ENCODE measurements at places on chromosomes 7 and 10. TPM values are rescaled to one million over a fixed set of nuclear protein-coding genes. Genes with fewer than 3 reads are reported as not detected.

SFRP5 gene
- 6.4 TPM for total RNA-seq

- DNase-seq, result no peak
Observed at GRCh38 chr7:74284781-74285259, 4.4 kb upstream of the CLIP2 start.

DNA sequence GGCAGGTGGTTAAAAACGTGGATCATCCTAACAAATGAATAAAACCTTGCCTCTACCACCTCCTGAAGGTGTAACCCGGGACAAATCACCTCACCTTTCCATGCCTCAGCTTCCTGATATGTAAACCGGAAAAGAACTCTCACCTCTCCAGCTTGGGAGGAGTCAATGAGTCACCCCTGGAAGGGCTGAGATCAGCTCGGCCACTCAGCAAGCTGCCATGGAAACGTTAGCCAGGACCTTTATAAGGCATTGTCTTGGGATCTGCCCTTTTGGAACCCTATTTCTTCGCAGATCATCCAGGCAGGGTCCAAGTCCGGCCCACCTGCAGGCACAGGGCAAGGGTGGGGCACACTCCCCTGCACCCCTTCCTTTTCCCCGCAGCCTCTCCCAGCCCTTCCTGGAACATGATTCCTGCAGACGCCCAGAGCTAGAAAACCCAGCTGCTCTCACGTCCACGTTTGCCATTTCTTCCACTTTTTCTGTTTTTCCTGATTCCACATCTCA is 81.6 kb upstream of the PFKP start:
- no peak for DNase-seq

GRCh38 chr10:26909753-26910152 is 49.0 kb upstream of the ABI1 start:
- no peak for DNase-seq

AZGP1 gene
- total RNA-seq, result 2,337 TPM

DNA sequence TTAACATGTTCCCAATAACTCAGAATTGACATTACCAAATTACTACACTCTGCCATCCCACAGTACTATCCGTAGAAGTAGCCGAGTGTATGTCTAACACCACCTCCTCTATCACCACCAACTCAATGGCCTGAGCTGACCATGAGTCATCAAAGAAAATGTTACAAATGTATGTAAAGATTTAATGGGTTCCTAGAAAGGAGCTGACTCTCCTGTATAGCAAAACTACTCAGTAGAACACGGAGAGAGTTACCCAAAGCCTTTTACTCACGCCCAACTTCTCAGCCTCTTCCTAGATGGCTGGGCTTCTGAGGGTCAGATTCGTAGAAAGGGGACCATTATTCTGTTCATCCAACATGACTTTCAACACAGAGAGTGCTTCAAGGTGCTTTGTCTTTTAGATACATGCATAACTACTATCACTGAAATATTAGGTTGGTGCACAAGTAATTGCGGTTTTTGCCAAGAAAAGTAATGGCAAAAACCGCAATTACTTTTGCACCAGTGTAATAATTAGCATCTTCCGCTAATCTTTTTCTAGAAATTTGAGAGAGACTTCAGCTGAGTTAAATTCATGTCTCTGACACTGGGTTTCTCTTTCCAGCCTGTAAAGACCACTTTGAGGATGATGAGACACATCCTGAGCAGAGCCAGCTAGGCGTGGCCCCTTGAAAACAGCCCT is 24.0 kb upstream of the NANOS1 start:
- DNase-seq, result no peak

DNA sequence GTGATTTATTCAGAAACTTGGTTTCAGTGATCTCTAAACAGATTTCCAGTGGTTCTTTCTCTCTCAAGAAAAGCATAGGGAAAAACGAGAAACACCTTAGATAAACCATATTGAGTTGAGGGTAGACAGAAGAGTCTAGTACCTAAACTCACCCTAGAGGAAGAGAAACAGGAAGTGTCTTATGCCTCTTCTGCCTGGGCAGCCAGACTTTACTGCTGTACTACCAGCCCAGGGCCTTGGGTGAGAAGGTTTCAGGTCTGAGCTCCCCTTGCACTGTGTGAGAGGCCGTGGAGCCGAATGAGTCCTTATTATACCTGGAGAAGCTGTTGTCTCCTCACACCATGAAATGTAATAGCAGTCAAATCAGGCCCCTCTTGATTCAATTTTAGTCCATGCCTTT is 18.2 kb downstream of the HIF1AN start:
- no peak for DNase-seq

LDB3 gene
- 0.20 TPM for total RNA-seq

CC2D2B gene
- total RNA-seq, result 0.10 TPM

GRCh38 chr10:21516242-21517131 is 9.0 kb downstream of the SKIDA1 start:
- peak; percentile 69 for DNase-seq

HGF gene
- 19.2 TPM for total RNA-seq

DNA sequence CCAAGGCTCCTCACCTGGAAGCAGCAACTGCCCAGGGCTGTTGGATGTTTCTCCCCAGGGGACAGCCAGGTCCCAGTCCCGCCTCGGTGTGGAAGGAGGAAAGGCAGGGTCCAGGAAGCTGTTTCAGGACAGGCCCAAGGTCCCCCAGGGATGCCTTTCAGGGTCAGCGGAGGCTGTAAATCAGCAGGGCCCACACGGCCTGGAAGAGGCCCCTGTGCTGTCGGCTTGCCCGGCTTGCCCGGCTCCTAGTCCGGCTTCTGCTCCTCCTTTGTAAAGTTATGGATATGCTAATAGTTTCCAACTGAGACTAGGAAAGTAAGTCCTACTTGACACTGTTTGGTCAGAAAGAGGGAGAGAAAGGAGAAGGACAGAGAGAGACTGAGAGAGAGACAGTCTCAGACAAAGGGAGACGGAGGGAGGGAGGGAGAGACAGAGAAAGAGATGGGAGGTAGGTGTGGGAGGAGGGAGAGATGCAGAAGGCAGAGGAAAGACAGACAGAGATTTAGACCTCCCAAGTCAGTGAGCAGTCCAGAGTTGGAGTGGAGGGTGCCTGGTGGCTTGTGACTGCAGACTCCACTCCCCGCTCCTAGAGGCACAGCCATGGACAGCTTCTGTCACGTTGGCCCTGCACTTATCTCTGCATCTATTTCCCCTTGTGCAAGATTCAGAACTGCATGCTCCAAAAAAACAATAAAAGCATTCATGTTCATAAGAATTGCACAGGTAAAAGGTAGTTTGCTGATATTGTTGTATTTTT is 10.5 kb downstream of the IKZF1 start:
- DNase-seq, result no peak

PDCD4 gene
- 30.3 TPM for total RNA-seq

ITGA8 gene
- total RNA-seq, result 0.20 TPM

- DNase-seq, result no peak
Observed at GRCh38 chr10:57262892-57263291, 901.8 kb upstream of the ZWINT start.

DNA sequence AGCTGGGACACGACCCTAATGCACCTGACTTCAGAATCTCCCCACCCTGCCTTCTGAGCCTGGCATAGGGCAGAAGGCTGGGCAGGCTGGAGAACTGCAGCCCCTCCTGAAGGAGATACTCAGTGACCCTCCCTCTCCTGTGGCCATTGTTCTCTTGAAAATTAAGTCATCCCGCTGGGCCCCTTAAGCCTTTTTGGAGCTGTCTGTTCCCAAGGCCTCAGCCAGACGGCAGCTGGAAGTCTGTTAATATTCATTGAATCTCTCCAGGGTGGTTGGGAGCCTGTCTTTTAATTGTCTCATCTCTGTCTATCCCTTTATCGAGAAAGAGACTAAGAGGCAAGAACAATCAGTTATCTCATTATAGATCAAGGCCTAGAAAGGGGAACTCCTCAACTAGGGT is 118.1 kb upstream of the PCBD1 start:
- DNase-seq, result no peak

- DNase-seq, result no peak
Observed at GRCh38 chr7:43516581-43517342, 66.1 kb upstream of the STK17A start.

FAS gene
- total RNA-seq, result 13.0 TPM

DNA sequence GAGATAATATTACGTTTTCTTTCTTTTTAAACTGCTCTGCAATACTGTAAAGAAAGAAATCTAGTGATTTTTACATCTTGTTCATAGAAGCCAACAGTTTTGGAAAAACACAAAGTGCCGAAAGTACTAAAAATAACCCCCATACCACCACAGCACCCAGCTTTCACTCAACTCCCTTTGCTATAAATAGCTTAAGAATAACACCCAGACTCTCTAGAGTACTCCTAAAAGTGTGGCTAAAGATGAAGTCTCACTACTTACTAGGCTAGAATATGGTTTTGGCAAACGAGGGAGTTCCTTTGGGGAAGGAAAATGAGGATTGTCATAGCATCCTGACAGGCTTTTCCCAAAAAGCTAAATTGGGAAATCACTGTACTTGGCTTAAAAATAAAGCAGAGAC is 151.8 kb upstream of the ANK3 start:
- no peak for DNase-seq

DNA sequence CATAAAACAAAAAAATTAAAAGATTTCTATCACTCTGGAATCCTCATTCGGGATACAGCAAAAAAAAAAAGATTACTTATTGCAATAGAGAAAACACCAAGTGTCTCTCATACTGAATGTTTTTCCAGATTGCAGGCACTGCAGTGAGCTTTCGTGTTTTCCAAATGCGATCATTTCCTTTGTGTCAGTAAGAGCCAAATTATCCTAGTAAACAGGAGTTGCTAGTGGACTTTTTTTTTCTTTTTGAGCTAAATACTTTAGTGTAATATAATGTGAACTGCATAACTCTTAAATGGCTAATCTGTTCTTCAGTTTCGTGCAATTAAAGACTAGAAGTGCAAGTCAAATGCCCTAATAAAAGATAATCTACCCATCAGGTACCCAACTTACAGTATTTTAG is 44.4 kb upstream of the TOMM7 start:
- DNase-seq, result no peak

DNA sequence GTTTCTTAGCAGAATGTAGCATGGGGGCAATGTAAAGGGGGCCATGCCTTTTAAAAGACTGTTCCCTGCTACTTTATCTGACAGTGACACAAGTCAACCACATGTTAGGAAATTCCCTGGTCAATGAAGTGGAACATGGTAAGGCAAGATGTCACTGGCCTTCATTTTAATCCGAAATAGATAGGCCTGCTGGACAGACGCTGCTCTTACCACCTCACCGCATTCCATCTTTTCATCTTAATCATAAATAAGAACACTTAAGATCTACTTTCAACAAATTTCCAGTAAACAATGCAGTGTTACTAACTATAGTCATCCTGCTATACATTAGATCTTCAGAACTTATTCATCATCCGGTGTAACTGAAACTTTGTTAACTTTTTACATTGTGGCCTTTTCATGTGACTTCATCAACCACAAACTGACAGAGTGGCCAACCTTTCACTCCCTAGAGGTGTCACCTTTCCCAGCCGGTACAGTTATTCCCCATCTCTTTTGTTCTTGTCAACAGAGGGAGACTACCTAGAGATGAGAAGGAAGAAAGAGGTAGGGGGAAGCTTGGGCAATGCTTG is 15.6 kb downstream of the ASB4 start:
- no peak for DNase-seq

DNA sequence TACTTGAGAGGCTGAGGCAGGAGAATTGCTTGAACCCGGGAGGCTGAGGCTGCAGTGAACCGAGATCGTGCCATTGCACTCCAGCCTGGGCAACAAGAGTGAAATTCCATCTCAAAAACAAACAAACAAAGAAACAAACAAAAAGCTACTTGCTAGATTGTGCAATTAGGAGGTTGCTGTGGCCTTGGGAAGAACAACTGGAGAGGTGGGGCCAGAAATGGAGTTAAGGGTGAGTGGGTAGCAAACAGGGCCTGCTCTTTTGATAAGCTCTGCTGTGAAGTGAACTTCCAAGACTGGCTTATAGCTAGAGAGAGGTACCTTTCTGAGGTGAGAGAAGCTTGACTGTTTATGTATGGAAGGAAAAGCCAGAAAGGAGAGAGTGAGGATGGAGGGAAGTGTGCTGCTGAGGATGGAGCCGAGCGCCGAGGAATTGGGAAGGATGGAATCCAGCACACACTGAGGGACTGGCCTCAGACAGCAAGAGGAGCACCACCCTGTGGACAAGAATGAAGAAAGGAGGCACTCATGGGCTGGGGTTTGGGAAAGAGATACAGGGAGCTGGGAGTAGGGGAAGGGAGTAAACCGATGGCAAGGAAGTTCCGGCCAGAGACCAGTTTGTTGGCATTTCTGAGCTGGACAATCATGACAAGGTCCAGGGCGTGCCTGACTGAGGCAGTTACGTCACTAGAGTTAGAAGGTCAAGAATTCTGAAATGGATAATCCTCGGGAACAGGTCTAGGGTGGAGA is 7.0 kb upstream of the RPEL1 start:
- no peak for DNase-seq

SKIDA1 gene
- 3.4 TPM for total RNA-seq

DNA sequence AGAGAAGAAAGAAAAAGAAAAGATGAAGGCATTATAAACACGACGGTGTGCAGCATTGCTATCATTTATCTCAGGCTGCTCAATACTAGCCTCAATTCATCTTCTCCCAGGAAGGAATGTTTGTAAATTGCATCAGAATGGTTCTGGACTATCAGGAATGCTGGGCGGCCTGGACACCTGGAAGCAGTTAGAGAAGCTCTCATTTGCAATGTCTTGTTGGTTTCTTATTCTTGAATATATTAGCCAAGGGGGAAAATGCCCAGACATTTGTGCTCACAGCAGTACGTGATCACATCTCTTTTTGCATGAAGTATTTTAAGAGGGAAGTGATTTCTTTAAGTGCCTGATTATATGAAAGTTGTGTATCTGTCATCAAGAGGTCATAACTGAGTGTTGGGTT is 85.6 kb upstream of the IMMP2L start:
- no peak for DNase-seq

- DNase-seq, result no peak
Observed at GRCh38 chr7:2487586-2488271, 11.5 kb upstream of the GRIFIN start.

DNA sequence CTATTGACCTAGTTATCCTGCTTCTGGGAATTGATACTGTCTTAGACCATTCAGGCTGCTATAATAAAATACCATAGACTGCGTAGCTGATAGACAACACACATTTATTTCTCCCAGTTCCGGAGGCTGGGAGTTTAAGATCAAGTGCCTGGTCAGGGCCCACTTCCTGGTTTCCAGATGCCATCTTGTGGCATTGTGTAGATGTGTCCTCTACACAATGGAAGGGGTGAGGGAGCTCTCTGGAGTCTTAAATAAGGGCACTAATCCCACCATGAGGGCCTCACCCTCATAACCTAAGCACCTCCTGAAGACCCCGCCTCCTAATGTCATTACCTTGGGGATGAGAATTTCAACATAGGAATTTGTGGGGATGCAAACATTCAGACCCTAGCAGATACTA is 62.4 kb downstream of the SLC35B4 start:
- no peak for DNase-seq

ADIRF gene
- 79.3 TPM for total RNA-seq
